Kidney glomerular epithelial cell (primary cell): ENCODE measurements at places on chromosomes 2 and 18.

DNA sequence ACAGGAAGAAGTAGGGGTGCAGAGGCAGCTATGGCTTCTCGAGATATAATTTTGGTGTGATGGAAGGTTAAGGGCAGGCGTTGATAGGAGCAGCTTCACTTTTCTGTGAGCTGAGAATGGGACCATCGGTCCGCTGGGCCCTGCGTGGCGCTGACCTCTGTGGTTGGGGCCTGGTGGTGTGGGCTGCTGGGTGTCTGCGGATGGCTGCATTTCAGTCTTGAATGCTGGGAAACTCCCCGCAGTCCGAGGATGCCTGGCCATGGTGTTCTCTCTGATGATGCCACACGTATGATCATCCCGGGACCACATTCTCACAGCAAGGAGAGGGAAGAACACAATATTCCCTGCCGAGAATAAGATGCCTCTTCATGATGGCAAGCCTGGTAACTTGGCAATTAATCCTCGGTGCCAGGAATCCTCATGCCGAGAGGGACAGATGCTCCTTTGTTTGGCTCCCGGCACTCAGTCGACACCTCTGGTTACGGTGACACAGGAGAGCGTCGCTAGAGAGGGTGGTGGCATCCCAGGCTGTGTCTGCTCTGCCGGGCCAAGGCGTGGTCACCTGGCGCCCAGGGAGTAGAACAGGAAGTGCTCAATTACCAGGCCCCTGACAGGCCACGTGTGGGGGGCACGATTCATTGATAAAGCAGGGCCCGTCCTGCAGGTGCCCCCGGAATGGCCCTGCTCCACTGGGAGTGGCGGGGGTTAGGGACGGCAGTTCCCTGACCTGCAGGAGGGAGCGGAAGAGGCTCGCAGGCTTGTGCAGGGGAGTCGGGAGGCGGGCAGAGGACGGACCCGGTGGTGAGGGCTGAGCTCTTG lies 119.4 kb upstream of the CTDP1 start:
- no peak for DNase-seq

GRCh38 chr2:186641807-186642321 lies 52.0 kb upstream of the FAM171B start:
- peak; percentile 53 for DNase-seq

GRCh38 chr18:55268151-55268601 lies 308.9 kb upstream of the CCDC68 start:
- DNase-seq: no peak

- no peak for DNase-seq
Observed at GRCh38 chr2:57842531-57842930, 204.1 kb upstream of the VRK2 start.

DNA sequence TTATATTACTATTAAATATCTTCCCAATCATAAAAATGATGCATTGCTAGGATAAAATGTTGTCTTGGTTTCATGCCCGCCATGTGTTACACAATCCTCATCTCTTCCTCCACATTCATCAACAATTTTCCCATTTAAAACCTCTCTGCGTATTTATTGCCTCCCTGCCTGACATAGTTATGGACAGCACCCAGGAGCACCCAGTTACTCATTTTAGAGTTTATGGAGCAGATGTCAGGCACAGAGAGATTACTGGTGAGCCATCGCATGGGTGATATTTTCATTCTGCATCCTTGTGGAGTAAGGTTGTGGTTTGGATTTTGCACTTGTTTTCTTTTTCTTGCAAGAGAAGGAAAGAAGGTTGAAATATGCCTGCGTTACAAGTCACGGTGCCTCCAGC lies 116.7 kb upstream of the NPAS2 start:
- DNase-seq: no peak
